ENCODE measurements at places on chromosomes 3 and 15.

- DNase-seq, result no peak
Observed at GRCh38 chr3:16088496-16088895, 86.0 kb upstream of the GALNT15 start.

DNA sequence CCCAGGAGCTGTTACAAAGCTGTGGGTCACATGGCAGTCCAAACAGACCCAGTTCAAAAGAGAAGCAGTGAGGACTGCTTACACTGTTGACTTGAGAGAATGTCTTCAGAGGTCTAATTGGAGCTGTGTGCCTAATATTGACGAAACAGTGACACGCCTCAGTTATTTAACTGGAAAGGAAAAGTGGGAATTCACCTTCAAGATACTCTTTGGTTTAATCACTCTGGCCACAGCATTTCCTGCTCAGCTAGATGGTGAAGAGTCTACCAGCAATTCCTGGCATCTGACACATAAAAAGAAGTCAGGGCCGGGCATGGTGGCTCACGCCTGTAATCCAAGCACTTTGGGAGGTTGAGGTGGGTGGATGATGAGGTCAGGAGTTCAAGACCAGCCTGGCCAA is 326.4 kb downstream of the SV2B start:
- DNase-seq, result no peak

- DNase-seq, result no peak
Observed at GRCh38 chr3:72488738-72489035, 359.6 kb downstream of the SHQ1 start.

DNA sequence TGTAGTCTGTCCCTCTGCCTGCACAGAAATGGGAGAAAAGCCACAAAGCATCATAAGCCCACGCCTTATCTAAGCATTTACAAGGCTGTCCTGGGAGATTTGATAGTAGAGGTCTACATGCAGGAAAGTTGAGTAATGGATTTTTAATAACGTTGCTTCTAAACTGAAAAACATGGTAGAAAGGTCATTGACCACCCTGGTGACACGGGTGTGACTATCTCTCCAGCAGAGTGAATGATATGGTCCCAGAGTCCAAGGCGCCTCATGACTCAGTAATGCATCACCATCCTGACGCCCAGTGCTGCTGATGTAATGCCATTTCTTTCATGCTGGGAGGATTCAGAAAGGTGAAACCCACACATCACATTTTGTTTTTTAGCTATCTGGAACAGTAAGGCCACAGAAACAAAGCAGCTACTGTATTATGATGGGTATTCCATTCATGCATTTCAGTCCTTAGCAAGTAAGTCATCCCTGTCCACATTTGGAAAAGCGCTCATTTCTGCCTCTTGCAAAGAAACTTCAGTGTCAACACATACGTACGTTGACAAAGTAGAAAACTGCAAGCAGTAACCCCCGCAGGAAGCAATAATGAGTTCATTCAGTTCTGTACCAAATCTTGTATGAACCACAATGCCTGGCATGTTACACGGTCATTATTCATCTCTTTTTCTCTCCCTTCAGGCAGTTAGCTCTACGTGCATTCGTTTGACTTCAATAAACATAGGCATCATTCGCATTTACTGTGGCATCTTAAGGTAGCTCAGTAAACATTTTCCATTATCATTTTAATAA is 483.5 kb downstream of the GABRG3 start:
- no peak for DNase-seq

GRCh38 chr3:29914861-29915524 is 634.1 kb downstream of the RBMS3 start:
- no peak for DNase-seq

GRCh38 chr3:129602730-129603560 is 3.5 kb downstream of the PLXND1 start:
- no peak for DNase-seq

DNA sequence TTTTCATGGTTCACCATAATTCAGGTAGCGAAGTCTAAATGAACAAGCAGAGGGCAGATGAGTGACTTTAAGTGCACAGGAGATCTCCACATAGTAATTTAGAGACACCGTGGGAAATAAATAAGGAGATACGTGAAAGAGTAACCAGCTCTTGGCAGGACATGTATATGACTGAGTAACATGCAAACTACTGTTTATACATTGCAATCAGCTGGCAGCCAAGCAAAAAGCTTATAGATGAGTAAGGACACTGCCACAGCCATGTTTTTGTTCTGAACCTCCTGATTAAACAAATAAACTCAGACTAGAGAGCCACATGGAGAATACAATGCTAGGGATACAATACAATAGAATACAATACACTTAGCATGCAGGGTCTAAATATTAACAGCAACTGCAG is 252.4 kb downstream of the FHIT start:
- DNase-seq, result no peak

DNA sequence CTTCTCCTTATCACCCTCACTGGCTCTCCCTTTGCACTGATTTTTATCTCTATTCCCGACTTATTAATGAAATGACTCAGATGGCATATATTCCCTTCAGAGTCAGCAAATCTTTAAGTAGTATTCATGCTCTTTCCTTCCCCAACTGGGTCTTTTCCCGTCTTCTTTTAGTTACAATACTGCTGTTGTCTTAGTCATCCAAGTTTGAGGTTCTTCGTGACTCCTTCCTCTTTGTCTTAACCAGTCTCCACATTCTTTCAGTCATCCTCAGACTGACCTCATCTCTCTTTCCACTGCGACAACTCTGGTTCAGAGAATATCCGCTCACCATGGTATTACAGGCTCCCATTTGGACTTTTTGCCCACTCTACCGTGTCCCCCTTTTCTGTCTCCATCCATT is 12.4 kb downstream of the WDR5B start:
- DNase-seq, result no peak

GRCh38 chr15:83657549-83657948 is 3.6 kb downstream of the ADAMTSL3 start:
- no peak for DNase-seq

DNA sequence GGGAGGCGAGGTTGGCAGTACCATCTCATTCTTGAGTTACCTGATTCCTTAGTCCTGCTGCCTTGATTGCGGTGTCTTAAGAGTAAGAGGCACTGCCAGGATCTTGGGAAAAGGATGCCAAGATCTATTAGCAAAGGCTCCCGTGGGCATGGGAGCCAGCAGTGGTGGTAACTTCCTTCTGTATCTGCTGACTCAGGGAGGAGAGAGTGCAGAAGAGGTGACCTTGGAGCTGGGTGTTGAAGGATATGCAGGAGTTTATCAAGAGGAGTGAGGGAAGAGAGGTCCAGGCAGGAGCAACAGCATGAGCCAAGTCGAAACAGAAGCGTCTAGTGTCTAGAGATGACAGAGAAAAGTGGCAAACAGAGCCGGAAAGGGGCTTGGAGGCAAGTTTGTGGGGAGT is 4.5 kb downstream of the MESP2 start:
- no peak for DNase-seq

DNA sequence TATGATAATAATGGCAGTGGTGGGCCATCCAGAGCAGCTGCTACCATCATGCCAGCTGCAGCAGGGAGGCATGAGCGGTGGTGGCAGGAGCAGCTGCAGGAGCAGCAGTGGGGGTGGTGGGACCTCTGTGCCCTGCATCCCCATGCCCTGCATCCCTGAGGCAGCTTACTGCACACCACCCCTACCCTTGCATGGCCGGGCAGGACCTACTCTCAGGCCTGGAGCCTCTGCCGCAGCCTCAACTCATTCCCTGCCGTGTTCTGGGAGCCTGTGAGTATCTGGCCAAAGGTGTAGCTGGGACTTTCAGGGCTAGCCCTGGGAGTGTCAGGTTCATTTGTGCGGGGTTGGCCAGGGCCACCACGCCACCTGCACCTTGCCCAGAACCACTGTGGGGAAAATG is 3.3 kb upstream of the XCR1 start:
- no peak for DNase-seq

GRCh38 chr15:25946241-25946805 is 83.2 kb upstream of the ATP10A start:
- DNase-seq, result no peak

DNA sequence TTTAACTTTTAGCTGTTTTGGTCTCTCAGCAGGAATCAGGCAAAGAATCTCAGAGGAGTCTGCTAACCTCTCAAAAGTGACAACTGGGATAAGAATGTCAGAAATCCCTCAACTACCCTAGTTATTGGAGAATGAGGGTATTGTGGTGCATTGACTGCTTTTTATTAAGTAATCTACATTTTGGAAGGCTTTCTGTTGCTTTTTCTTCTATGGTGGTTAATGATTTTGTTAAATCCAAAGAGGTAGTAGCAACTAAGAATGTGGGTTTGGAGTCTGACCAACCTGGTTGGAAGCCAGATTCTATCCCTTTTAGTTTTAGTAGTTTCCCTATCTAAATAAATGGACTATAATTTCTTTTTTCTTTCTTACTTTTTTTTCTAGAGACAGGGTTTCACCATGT is 94.7 kb upstream of the RNF7 start:
- DNase-seq, result no peak

GRCh38 chr15:36208868-36209582 is 370.4 kb upstream of the CDIN1 start:
- DNase-seq, result no peak

DNA sequence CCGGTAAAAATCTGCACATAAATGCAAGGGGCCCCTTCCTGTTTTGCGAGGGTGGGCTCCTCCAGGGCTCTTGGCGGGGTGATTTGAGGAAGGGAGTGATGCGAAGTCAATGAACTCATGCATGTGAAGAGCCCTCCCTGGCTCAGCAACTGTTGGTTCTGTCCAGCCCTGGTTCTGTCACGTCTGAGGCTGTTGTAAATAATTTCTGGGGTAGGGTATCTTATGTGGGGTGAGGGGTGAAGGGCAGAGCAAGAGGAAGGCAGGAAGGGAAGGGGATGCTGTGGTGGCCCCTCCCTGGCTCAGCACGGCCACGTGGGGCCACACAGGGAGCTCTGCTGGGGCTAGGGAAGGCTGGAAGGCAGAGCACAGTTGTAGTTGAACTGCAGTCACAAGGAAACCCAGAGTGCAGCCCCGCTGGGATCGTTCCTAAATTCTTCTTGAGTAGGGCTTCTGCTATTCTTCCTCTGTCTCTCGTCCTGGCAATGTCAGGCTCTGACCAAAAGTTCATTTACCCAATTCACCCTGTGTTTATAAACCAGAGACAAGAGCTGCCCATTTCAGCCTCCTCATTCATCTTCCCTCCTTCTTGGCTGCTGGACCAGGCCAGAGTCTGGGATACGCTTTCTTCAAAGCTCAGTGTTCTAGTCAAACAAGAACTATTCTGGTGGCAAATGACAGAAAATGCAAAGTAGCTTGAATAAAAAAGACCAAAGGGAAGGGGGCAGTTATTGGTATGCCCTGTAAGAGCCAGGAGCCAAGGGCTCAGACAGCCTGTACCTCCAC is 14.8 kb upstream of the TOPBP1 start:
- no peak for DNase-seq

- DNase-seq, result no peak
Observed at GRCh38 chr15:52557274-52557641, 11.6 kb downstream of the ARPP19 start.

DNA sequence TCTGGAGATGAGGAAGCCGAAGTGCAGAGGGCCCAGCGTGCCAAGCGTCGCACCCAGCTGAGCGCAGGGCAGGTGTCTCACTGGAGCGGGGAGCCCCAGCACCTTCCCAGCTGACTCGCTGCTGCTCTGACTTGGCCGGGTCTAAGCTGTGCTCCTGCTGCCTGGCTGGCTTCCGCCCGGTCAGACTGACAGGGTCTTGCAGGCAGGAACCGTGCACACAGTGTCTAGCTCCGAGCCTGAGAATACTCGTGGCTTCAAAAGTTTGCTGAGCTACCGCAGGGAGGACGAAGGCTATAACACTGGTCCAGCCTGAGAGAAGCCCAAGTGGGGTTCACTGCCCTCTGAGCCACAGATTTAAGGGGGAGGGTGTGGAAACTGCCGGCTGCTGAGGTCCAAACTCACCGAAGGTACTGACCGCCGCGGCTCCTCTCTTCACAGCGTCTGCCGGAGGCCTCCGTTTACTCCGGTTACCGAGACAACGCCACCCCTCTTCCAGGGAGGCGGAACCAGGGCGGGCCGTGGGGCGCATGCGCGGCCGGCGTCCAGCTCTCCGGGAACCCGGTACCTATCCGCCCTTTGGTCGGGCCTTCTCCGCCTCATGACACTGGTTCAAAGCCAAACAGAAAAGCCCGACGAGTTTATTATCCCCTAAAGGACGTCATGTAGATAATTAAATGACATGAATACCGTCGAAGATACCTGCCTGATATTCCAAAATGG is at the start of gene CFAP44:
Gene CFAP44 (minus strand): TSS at position 443 of the 720 bp plus-strand sequence. CDS start 7,829 bp downstream, outside the sequence.
- peak; percentile 45 for DNase-seq

- no peak for DNase-seq
Observed at GRCh38 chr3:111967068-111967467, 11.8 kb upstream of the ABHD10 start.

GRCh38 chr3:121491683-121492320 is 54.0 kb downstream of the POLQ start:
- DNase-seq, result no peak

- DNase-seq, result no peak
Observed at GRCh38 chr15:29692527-29692926, 129.7 kb downstream of the TJP1 start.

DNA sequence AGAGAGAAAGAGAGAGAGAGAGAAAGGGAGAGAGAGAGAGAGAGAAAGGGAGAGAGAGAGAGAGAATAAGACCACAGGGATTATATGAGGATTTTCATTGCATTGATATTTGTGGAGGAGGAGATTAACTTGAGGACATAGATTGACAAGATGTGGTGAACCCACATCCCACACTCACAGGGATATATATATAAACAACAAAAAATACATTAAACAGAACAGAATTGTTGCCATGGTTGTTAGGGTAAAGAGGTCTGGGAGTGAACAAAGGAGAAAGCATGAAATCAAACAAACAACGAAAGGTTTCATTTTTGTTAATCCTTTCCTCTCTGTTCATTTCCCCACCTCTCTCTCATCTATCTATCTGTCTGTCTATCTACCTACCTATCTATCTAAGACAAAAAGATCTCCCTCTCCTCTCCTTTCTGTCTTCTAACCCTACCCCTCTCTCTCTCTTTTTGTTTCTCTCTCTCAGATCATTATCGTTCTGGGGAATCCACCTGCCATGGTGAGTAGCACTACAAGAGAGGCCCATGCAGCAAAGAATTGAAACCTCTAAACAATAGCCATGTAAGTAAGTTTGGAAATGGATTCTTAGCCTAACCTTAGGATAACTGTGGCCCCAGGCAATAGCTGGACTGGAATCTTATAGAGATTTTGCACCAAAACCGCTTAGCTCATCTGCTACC is 280.9 kb downstream of the RAP2B start:
- no peak for DNase-seq

GRCh38 chr15:82040862-82041261 is 5.0 kb downstream of the MEX3B start:
- peak; percentile 78 for DNase-seq

All from NCI-H2029 (cell line).